ENCODE measurements at places on chromosomes 2 and 18.

DNA sequence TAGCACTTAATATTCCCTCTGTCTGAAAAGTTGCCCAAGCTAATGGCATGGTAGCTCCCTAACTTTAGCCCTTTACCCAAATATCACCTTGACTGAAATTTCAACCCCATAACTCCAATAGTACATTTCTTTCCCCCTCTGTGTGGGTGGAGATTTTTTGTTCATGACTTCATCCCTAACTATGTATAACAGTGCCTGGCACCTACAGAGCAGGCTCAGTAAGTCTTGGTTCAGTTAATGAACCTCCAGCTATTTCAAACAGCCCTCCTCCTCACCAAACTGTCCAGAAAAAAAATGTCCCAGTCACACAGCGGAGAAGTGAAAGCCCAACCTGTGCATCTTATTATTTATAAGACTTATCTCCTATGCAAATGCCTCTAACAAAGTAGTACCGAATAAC, 18.6 kb downstream of the BUB1 start:
- DNase-seq, result no peak

DNA sequence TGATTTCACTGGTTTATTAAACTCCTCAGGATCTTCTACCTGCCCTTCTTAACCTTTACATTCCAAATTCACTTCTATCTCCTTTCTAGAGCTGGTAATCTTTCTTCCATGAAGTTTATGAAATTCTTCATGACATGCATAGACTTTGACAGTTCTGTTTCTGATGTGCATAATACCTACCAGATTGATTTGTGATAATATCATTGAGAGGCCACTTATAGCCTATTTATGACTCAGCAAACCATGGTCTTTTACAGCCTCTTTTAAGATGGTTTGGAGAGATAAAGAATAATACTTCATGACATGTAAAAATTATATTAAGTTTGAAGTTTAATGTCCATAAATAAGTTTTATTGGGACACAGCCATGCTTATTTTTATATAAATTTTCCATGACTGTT, 14.0 kb downstream of the SCN2A start:
- no peak for DNase-seq

GRCh38 chr18:78602430-78602829, 377.2 kb upstream of the SALL3 start:
- no peak for DNase-seq

DNA sequence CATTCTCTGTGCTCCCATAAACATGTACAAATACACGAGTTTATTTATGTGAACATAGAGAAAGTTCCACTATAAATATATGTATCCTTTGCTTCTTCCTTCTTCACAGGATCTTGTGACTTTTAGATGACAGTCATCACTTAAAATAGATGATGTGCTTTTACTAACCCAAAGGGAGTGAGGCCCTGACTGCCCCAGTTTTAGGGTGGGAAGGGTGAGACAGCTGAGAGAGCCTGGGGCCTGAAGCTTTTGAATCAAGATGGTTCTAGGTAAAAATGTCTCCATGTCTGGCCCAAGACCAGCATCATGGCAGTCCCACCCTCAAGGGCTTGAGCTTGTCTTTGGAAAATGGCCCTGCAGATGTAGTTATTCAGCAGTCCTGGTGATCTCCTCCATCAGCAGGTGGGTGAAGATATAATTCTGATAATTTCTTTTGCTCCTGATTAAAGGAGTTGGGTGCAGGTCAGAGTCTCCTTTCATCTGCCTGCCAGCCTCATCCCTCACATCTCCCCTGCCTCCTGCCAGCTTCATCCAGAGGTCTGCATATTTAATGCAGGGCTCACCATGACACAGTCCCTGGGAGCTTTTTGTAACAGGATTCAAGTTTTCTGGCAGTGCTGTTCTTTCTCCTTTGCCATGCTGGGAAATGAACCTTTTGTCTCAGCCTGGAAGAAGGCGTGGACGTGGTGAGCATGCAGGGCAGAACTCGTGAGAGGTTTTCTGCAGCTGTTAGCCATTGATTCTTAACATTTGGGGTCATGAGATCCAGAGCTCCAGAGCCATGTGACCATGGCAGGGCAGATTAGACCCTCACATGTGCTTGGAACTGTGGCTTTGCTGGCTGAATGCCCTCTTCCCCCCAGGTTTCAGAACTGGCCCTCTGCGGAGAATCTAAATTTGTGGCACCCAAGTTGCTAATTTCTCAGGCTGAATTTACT, 2.7 kb downstream of the HRH4 start:
- DNase-seq, result no peak

- DNase-seq, result peak; percentile 11
These were observed 76.3 kb downstream of the R3HDM1 start for GRCh38 chr2:135607561-135607960.

DNA sequence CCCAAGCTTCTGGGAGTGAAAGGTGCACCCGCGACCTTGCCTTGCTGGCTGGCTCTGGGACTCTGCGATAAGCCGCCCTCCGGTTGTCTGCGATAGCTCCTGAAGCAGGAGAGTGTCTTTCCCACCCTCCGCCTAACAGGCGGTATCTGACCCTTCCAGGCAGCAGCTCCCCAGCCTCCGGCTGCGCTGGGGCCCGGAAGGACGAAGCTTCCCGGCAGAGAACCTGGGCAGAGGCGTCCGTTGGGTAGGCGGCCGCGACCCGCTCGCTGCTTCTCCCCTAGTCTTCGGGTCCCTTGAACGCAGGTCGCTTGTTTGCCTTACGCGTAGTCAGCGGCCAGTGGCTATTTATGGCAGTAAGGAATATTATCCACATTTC, 446 bp upstream of the RHBDD1 start:
- DNase-seq, result no peak

- DNase-seq, result peak; percentile 95
These were observed 445.7 kb upstream of the SLC14A2 start for GRCh38 chr18:45169610-45170009.

DNA sequence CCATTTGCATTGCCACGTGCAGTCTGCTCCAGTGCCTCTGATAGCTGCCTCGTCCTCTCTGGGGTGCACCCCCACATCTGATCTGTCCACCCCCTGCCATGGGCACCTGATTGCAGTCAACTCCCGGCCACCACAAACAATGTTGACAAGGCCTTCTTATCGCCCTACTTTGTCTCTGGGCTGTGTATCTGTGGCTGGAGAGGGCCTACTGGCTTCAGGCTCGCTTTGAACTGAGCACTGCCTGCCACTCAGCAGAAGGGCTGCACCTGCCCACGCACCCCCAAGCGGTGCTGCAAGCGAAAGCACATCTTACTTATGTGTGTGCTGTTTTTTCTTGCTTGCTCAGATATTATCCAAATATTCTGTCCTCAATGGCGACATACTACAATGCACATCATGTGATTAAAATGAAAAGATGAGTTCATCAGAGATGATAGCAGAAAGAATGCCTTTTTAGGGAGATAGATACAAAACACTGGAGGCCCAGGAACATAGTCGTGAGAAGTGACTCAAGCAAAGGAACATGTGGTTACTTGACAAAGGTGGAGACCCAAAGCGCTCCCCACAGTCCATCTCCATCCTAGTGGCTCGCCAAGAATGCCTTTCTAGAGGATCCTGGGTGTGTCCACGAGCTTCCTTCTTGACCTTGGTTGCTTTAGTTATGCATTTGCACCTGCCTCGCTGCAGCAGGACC, 28.8 kb downstream of the FBLN7 start:
- DNase-seq, result no peak

DNA sequence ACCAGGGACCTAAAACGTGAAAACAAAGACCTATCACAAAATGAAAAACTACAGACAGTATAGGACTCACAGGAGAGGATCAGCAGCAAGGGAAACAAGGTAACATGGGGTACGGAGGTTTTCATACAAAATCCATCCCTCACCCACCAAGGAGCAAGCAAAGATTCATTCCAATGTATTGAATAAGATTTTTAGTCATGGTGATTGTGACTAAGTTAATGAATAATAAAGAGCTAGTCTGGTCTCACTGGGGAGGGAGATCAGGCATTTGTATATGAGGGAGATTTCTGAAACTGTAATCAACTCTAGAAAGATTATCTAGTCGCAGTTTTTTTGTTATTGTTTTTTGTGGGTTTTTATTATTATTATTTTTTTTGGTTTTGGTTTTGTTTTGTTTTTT, 336.5 kb upstream of the MMADHC start:
- peak; percentile 53 for DNase-seq

GRCh38 chr2:150581717-150582472, 94.4 kb upstream of the RND3 start:
- DNase-seq, result no peak

GRCh38 chr2:64115808-64116598, 28.2 kb downstream of the PELI1 start:
- DNase-seq, result no peak

- DNase-seq, result no peak
These were observed 31.9 kb downstream of the FAM171B start for GRCh38 chr2:186725783-186726182.

DNA sequence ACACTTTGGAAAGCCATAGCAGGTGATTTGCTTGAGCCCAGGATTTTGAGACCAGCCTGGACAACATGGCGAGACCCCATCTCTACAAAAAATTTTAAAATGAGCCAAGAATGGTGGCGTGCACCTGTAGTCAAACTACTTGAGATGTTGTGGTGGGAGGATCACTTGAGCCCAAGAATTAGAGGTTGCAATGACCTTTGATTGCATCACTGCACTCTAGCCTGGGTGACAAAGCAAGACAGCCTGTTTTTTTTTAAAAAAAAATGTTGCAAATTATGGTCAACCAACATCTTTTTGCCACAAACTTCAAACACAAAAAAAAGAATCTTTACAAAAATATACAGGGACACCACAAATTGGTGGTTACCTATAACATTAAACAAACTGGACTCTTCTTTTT, 40.3 kb downstream of the MEX3C start:
- no peak for DNase-seq

- no peak for DNase-seq
These were observed 20.8 kb upstream of the ATIC start for GRCh38 chr2:215290980-215291599.

GRCh38 chr2:50443868-50444630, 587.9 kb downstream of the NRXN1 start:
- no peak for DNase-seq

- peak; percentile 87 for DNase-seq
These were observed 300.4 kb upstream of the TNP1 start for GRCh38 chr2:217160103-217160743.

GRCh38 chr2:145849466-145849865, 1329.5 kb upstream of the ZEB2 start:
- no peak for DNase-seq

DNA sequence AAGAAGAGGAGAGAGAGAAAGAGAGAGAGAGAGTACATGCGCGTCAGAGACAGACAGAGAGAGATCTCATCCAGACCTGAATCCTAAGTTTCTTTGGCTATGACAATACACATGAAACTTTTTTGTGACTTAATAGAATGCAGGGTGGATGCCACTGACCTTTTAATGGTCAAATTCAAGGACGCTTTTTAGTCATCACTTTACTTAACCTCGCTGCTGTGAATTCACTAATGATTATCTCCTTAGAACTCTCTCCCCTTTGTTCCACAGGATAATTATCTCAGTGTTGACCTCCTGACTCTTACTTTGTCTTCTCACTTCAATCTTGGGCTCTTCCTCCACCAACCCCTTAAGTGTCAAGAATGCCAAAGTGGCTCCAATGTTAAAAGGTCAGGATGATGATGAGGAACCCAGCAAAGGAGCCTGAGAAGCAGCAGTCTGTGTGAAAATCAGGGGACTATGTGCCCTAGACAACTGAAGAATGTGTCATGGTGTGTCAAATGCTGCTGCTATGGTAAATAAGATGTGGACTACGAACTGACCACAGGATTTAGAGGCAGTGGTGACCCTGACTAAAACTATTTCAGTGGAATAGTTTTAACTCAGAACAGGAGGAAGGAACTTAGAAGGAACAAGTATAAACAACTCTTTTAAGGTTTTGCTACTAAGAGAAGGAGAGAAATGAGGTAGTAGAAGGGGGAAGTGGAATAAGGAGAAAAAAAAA, 382.1 kb downstream of the ZEB2 start:
- DNase-seq, result peak; percentile 53

GRCh38 chr2:70214953-70215549, 24.2 kb upstream of the C2orf42 start:
- DNase-seq, result peak; percentile 95

- no peak for DNase-seq
These were observed 665.5 kb upstream of the SOX11 start for GRCh38 chr2:5026571-5027234.

DNA sequence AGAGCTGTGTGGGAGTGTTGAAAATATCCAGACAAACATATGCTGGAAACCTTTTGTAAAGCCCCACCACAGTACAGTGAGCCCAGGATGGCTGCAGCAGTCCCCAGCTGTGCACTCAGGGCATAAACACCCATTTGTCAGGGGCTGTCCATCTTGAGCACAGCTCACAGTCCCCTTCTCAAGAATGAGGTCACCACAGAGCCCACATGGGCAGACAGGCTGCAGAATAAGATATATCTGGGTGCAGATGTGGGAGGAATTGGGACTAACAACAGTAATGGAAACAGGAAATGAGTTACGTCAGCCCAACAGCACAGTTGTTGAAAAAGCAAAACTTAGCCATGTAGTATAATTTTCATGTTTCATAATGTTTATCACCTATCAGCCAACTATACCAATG, 219.6 kb downstream of the ETAA1 start:
- peak; percentile 80 for DNase-seq

DNA sequence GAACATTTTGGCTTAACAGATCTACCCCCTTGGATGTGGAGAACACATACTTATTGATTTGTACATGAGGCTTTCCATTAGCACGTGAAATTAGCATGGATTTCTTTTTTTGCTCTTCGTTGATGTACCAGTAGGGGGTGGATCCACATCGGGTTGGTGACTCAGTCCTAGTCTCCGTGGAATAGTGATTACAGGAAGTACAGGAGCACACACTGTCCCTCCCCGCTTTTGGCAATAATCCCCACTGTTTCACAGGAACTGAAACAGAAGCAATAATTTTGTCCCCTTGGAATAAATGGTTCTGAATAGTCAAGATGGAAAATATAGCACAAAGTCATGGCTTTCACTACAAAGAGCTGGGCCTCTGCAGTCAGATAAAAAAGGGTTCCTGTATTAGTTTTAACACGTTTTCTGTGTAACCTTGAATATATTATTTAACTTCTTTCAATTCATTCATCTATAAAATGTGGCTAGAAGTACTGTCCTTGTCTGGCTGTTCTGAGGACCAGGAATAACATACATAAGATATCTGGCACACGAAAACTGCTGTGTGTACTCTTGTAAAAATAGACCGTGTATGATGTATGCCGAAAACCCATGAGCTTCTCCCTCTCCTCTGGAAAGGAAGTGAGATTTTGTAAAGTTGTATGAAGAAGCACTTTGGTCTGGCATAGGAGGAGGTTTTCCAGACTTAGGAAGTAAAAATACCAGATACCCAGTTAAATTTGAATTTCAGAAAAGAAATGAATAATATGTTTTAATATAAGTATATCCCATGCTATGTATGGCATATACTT, 229.2 kb downstream of the GALR1 start:
- DNase-seq, result peak; percentile 6

GRCh38 chr2:96510931-96511595, 5.9 kb upstream of the NEURL3 start:
- no peak for DNase-seq

- DNase-seq, result no peak
These were observed 1.6 kb upstream of the RALB start for GRCh38 chr2:120251078-120251477.
